ENCODE measurements at places on chromosomes 3 and 15.

DNA sequence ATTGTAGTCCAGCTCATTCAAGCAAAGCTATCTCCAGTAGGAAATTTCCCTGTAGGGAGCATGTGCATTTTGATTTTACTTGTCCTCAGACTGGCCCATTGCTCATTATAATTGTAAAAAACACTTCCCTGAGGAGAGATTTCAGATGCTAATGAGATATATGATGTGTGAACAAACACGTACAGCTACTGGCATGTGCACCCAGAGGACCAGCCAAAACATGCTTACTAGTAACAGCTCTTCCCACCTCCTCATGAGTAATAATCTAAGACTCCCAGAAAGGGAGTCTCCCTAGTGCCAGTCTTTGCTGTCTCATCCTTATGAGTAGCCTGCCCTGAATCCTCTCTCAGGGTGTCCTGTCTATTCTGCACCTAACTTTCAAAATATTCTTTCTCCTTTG is 43.4 kb downstream of the FBXO22 start:
- no peak for DNase-seq

DNA sequence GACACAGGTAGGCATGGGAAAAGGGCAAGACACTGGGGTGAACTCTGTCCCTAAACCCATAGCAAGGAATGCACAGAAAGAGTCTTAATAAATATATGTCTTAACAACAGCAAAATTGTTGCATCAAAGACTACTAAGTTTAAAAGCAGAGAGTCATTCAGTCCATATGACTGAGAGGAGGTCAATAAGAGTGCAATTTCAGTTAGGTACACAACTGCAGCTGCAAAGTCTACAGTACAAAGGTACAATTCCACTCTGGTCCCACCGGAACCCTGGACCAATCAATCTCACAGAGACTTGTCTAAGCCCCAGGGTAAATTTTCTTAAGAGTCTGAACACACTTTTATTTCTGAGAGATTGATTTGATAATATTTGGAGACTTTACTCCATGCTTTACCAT is 6.9 kb downstream of the CP start:
- DNase-seq: no peak

DNA sequence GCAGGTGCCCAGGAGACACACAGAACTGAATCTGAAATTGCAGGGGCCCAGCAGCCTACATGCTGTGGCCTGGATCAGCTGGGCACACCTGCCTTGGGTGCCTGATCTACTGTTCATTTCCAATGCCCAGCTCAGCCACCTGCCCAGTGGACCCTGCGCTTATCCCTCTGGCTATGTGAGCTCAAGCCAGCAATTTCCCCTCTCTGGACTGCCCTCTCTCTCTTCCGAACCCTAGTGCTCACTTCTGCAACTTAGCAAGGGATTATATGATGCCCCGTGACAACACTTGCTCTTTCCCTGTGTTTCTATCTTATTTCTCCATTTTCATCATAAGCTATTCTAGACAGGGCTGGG is 276.0 kb downstream of the UACA start:
- DNase-seq: no peak

DNA sequence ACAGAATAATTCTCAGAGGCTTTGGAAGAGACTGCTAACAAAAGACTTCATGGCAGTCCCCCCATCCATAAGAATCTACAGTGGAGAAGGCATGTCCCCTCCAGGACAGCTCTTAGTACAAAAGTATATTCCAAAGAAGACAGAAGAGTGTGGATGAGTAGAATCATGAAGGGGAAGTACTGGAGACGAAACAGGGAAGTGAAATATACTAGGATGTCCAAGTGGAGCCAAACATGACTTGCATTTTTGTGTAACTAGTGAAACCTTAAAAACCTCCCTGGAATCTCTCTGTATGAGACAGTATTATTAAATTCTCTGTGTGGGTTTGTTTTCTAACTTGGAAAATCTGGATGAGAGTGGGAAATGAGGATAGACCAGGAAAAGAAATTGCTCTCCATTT is 312.4 kb downstream of the RSL24D1 start:
- DNase-seq: no peak

DNA sequence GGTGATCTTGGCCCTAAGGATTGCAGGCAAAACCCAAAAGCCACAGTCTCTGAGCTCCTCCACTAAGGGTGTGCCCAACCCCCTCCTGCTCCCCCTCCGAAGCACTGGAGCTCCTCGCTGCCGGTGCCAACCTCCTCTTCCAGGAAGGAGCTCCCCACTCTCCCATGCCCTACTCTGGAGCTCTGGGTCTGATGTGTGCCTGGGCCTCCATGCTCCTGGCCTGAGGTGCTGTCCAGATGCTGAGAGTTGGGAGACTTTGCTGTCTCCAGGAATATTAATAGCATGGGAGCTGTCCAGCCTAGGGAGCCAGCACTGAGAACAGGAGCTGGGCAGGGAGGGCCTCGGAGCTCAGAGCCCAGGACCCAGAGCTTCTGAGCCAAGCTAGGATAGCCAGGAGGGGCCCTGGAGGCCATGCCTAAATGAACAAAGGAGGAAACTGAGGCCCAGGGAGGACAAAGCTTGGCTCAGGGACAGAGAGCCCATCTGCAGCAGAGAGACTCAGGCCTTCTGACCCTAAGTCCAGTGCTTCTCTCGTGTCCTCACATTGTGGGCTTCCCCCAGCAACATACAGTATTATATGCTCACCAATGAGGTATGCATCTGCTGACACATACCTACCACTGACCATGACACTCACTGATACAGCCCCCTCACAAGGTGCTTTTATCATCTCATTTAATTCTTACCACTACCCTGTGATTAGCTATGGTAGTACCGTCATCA is 36.9 kb upstream of the HERC1 start:
- DNase-seq: peak; percentile 66

DNA sequence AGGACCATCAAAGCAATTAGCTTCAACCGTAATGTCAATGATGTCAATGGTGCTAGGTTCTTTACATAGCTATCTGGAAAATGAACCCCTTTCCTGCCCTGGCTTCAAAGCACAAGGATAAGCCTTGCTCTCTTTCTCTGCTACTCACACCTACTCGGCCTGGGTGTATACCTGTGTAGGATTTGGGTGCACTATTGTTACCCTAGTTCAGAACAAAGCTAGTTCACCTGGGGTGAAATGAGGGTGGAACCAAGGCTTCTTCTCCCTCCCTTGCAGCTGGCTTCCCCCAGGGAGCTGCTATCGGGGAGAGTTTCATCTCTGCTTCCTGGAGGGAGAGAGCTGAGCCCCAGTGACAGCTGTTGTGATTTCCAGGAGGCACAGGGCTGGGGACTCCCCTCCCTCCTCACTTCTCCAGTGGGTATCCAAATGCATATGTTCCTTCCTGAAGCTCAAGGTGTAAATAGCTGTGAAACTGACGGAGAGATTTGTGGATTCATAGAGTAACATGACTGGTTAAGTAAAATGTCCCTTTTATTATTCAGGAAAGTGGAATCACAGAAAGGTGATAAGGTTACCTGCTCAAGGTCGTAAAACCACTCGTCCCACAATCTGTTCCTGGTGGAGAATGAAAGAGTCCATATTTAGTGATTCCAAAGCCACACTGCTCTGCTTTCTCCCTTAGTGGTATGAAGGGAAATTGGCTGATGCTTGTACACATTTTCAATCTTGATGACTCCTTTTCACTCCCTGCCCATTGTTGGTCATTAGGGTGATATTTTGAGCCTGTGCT is 11.8 kb upstream of the C3orf70 start:
- no peak for DNase-seq

DNA sequence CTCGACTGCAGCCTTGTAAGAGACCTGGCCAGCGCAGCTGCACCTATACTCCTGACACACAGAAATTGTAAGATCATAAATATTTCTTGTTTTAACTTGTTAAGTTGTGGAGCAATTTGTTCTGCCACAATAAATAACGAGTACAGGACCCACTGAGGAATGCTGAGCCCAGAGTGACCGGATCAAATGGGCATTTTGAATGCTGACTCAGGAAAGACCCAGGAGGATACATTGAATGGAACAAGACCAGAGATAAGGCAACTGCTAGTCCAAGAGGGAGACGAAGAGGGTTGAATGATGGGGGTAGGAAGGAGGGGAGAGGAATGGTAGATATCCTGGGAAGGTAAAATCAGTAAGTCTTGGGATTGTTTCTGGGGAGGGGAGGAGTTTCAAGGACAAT is 8.9 kb upstream of the C3orf70 start:
- DNase-seq: no peak

- DNase-seq: no peak
Observed at GRCh38 chr3:107468782-107469181, 54.0 kb upstream of the BBX start.

DNA sequence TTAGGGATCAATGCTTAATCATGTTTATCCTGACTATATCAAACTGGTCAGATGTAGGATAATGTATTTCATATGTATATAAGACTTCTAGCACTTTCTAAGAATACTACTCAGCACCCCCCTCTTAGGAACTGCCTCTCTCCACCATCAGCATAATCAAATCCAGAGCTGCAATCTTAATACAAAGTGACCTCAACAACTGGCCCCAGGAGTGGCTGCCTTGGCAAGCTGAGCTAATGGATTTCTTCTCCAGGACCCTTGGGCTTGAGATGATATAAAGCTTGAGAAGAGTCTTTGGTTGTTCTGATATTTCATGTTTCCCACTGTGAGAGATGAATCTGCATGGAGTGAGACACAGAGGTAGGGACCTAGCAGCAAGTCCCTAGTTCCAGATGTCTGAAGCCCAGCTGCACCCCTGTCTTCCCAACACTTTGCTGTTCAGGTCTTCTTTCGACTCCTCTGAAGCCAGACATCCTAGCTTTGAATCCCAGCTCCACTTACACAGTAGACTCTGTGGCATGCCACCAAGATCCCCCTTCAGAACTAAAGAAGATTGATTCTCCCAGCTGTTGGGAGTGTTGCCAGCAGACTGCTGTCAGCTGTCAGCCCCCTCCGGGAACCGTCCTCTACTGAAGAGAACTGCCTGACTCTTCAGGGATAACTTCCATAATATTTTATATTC is 309.3 kb upstream of the UBE2E2 start:
- no peak for DNase-seq

GRCh38 chr15:70428211-70428822 is 330.6 kb upstream of the TLE3 start:
- DNase-seq: no peak

GRCh38 chr15:45225506-45226273 is 26.3 kb upstream of the SLC28A2 start:
- DNase-seq: no peak

DNA sequence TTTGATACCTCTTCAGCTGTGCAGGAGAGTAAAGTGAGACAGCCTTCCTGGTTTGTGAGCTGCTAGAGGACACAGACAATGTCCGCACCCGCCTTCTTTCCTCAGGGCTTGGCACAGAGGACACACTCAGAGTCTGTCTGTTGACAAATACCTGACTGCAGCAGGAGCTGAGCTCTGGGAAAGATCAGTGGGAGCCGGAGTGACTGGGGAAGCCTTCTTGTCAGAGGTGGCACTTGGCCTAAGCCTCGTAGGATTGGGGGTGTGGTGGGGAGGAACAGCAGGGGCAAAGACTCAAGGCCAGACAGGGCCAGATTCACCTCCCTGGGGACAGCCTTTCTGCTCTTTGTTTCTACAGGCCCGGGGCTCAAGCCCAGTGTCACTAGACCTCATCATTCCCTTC is 3.3 kb upstream of the IL17RC start:
- DNase-seq: no peak

GRCh38 chr3:5072100-5072816 is 49.8 kb upstream of the ARL8B start:
- no peak for DNase-seq

GRCh38 chr3:157330206-157330605 is 106.4 kb upstream of the PTX3 start:
- no peak for DNase-seq

- no peak for DNase-seq
Observed at GRCh38 chr15:60208709-60209108, 189.1 kb downstream of the ANXA2 start.

GRCh38 chr3:97896547-97896946 is 74.7 kb downstream of the CRYBG3 start:
- DNase-seq: no peak

DNA sequence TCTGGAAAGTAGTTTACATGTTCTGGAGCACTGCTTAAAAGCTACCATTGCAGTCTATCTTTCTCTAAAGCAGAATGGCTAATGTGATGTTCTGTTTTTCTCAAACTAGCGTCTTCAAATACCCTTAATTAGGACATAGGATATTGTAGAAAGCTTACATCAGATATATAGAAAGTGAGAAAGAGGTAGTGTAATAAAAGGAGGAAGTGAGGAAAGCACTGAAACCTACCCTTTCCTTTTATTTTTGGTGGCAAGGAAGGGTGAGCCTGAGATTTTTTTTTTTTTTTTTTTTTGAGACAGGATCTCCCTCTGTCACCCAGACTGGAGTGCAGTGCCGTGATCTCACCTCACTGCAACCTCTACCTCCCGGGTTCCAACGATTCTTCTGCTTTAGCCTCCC is 9.4 kb downstream of the SENP2 start:
- DNase-seq: no peak

DNA sequence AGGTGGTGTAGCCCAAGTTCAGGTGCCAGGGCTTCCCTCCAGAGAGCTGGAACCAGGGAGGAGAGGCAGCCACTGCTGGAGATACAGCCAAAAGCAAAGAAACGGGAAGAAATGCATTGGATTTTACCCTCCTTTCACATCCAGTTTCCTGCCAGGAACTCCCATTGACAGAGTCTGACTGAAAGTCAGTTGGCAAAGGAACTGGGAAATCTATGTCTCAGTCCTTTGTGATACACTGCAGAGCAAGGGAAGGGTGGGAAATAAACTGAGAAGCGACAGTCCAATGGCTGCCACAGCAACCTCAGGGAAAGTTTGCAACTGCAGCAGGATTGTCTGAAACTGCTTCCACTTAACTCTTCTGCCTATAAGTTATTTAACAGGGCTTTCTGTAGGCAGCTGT is 142.6 kb downstream of the SATB1 start:
- DNase-seq: no peak

DNA sequence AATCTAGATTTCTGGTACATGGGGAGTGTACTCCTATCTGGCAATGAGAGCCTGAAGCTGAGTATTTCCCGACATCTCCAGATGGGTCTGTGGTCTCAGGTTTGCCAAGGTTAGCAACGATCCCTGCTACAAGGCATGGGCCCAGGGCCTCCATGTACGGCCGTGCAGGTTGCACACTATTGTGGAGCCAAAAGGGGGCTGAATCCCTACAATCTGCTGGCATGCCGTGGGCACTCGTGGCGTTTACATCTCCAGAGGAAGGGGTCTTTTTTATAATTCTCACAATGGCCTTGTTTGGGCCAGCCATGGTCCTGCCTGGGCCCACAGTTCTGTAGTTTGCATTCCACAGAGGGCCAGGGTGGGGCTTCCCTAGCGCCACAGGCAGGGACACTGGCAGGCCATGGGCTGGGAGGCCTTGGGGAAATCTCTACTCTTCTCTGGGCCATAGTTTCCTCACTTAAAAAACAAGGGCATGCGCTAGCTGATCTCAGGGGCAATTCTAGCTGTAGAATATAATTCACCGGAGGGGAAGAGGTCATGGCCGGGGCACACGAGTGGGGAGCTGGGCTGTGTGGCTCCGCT is 68.9 kb upstream of the TLE3 start:
- DNase-seq: no peak

GRCh38 chr3:8482960-8483665 is 18.5 kb upstream of the LMCD1 start:
- DNase-seq: no peak

All from mesothelial cell of epicardium (in vitro differentiated cells).